ENCODE measurements at places on chromosomes 2 and 18.

DNA sequence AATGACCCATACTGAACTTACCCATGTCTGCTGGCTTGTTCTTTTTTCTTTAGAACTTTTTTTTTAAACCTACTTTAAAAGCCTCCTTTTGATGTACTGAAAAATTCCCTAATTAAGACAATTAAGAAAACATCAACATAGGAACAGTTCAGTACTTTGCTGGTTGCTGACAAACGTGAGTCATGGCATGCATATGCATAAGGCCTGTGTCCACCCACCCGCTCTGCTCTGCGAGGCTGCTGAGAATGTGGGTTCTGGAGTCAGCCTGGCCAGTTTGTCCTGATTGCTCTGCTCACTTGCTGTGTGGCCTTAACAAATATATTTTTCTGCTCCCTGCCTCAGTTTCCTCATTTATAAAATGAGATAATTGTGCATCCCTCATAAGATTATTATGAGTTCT lies 27.3 kb downstream of the LAMA3 start:
- no peak for DNase-seq

GRCh38 chr2:238284802-238285515 lies 3.5 kb downstream of the PER2 start:
- no peak for DNase-seq

DNA sequence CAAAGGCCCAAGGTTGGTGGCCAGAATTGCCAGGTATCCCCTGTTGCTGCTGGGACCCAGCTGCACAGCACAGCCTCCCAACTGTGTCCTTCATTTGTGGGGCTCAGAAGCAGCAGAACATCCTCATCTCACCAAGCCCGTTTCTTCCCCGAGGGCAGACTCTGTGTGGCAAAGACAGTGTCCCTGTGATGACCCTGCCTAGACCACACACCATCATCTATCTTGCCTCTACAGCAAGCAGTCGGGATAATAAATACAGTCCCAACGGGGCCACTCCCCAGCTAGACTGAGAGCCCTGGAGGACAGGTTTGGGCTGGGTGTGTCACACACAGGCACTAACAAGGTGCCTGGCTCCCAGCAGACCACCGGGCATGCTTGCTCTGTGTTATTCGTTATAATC lies 93.4 kb downstream of the PTGR3 start:
- DNase-seq: no peak

- DNase-seq: no peak
Measured at GRCh38 chr18:58168221-58168620, 124.2 kb downstream of the NEDD4L start.

DNA sequence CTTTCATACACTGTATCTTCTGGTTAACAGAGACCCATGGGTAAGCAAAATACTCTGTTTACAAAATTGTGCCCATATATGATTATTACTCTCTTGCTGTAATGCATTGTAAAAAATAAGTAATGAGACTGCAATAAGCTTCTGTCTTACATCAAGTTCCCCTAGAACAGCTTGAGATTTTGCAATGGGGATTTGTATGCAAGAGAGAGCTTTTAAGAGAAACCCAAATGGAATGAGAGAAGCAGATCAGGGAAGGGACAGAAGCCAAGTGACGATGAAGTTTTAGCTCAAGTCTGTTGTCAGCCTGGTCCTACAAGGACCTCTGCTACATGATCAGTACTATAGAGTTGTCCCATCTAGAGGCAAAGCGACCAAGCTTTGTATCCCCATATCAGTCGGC lies 218.1 kb upstream of the VWC2L start:
- no peak for DNase-seq

DNA sequence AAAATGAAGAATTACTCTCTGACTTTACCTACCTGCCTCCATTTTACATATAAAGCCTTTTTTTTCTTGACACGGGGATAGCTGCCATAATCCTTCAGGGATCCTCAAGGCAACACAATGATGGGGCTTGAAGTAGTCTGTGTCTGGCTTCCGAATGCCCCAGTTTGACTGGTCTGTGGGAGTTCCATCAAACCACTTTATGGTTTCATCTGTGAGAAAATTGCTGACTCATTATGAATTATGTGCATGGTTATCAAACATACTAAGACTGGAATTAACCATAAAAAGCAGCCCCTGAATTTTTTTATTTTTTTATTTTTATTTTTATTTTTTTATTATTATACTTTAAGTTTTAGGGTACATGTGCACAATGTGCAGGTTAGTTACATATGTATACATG lies 117.5 kb downstream of the PLA2R1 start:
- DNase-seq: no peak

DNA sequence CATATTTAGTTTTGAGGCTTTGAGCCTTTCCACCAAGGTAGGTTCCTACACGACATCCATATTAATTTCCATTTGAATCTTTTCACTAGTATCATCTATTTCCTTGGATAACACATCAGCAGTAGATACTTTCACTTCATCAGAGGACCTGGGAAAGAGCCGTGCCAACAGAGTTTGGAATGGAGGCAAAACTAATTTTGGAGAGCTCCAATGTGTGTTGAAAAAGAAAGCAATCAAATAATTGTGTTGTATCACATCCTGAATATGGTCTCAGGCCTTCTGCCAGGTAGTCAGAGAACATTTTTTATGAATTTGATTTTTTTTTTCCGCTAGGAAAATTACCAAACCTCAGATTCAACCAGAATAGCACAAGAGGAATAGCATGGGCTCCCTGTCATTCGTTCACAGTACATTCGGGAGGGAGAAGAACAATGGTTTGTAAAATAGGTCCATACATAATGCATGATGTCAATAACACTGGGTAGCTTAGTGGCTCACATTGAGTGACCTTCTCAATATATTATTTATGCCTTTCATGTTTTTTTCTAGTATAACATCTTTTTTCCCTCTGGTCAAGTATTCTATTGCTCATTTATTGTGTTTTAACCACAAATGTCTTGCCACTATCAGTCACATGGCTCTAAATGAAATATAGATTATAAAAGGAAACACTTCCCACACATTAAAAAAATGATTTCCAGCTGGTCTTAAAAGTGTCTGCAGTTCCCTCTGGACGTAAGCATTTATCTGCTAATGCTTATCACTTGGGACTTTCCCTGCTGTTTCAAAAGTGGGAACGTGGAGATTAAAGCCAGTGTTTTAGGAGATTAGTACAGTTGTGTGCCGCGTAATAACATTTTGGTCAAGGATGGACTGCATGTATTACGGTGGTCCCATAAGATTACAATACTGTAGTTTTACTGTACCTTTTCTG lies 68.6 kb upstream of the RAPH1 start:
- no peak for DNase-seq

- no peak for DNase-seq
Measured at GRCh38 chr2:158457092-158457825, 507 bp downstream of the PKP4 start.

- no peak for DNase-seq
Measured at GRCh38 chr2:12326449-12327190, 390.1 kb upstream of the TRIB2 start.

GRCh38 chr2:206031162-206031784 lies 54.7 kb downstream of the INO80D start:
- no peak for DNase-seq

DNA sequence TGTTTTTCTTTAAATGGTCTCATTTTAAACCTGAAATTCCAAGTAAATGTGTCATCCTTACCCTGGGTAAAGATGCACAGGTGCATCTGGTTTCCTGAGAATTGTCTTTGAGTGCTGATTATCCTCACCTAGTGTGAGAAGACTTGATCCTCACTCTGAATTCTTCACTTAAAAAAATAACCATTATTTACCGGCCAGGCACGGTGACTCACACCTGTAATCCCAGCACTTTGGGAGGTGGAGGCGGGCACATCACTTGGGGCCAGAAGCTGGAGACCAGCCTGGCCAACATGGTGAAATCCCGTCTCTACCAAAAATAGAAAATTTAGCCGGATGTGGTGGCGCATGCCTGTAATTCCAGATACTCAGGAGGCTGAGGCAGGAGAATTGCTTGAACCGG lies 9.9 kb upstream of the WNT6 start:
- DNase-seq: no peak

GRCh38 chr2:153476491-153476815 lies 2.1 kb downstream of the RPRM start:
- no peak for DNase-seq

GRCh38 chr2:153641046-153641445 lies 162.5 kb upstream of the RPRM start:
- DNase-seq: no peak

GRCh38 chr2:120203251-120204021 lies 19.8 kb downstream of the TMEM185B start:
- no peak for DNase-seq

- DNase-seq: no peak
Measured at GRCh38 chr2:231190531-231191197, 7.8 kb upstream of the ARMC9 start.

DNA sequence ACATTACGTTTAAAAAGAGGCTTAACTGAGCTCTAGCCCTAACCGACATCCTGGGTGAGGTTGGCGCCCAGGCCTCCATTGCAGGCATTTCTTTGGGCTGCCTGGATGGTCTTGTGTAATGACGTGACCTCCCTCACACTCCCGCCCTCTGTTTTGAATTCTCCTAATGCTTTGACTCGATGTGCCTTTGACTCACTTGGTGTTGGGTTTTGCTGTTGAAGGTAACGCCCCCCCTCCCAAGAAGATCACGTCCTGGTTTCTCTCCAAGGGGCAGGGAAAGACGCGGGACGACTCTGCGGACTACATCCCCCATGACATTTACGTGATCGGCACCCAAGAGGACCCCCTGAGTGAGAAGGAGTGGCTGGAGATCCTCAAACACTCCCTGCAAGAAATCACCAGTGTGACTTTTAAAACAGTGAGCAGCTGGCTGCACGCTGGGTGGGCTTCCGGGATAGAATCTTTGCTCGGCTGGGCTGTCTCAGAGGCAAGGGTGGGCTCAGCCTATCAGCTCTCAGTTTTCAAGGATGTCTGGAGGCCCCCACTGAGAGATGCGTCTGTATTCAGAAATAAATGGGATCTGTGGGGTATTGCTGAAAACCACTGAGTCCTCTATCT lies 87.9 kb upstream of the ATG16L1 start:
- no peak for DNase-seq

GRCh38 chr18:44602380-44602779 lies 78.3 kb upstream of the SETBP1 start:
- no peak for DNase-seq

DNA sequence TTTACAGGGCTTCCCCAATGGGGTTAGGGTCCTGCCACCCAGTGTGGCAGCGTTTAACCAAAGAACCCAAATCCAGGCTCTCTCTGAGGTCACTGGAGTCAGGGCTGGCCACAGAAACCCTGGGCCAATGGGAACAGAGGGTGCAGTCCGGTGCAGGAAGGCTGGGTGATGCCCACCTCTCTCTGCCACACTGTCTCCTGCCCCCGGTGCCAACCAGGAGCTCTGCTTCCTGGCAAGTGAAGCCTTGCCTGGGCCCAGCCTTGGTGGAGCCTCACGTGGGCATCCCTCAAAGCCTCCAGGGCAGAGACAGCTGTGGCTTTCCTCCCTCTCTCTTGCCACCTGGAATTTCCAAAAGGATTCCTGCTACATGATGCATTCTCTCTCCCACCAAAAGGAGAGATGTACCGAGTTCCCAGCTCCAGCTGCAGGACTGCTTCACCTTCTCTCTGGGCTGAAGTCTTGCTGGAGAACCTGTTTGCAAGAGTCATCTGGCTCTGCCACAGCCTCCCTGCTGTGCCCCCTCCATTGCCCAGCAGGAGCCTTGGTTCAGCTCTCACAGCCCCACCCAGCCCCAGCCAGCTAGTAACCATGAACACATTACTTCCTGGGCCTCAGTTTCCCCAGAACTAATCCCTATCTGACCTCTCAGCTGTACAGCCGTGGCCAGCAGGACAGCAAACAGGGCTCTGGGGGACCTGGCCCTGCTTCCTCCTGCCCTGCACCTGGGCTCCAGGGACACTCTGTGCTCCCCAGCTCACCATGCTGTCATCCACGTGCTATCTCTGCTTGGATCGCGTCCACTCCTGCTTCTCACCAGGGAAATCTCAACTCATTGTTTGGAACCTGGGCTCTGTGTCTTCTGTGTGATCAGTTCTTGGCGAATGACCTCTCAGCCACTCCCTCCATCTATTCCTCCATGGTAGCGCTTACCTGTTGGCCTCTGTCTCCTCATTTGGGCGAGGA lies 43.4 kb downstream of the KCNF1 start:
- no peak for DNase-seq

DNA sequence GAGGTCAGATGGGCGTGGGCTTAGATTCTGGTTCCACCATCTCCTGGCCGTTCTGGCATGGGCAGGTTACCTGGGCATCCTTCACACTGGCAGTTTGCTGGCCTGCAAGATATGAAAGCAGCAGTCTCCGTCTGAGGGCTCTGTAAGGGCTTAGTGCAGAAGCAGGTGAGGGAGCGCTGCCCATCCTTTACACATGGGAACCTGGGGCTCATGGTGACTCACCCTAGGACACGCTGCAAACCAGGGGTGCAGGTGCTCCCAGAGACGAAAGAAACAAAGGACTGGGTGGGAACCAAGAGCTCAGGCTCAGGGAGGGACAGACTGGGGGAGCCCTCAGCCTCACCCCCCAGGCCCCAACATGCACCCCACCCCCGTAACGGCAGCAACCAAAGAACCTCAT lies 10.7 kb upstream of the ID2 start:
- no peak for DNase-seq

GRCh38 chr2:149004836-149005235 lies 33.7 kb upstream of the LYPD6B start:
- DNase-seq: peak; percentile 12

GRCh38 chr2:240568678-240569522 lies 616 bp downstream of the RNPEPL1 start:
- no peak for DNase-seq

DNA sequence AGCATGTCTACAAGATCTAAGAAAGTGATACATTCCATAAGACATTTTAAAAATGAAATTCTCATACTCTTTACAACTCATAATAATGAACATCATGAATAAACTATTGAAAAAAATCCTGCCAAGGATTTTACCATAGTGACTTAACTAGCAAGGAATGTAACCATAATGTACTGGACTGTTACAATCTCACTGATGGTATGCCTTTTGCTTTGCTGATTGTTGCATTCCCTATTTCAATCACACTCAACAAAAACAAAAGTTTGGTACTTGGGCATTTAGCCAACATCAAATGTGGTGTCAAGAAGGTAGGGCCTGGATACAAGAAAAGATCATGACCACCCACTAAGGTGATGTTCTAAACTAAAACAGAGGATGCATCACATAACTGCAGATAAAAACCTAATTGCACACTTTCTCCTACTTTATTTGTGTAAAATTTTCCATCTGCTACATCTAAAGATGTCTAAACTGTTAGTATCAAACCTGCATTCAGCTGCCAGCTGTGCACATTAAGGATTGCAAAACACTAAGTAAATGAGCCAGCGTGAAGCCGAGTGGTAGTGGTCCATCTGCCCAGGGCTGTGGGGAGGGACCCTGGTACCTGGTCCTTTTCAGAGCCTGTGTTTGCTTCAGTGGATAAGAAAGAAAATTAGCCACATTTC lies 564.4 kb downstream of the ZEB2 start:
- DNase-seq: peak; percentile 45

- no peak for DNase-seq
Measured at GRCh38 chr2:77807531-77808215, 285.5 kb upstream of the LRRTM4 start.

GRCh38 chr2:44051593-44052347 lies 56.0 kb upstream of the LRPPRC start:
- DNase-seq: no peak

All from AG04449 (cell line).